Left forelimb (tissue), 1 donor: ENCODE measurements at places on chromosomes 1 and 21.

GRCh38 chr1:94721240-94721639, 98.9 kb upstream of the SLC44A3 start:
- DNase-seq = peak; percentile 23

GRCh38 chr1:31848381-31848897, 32.6 kb upstream of the SPOCD1 start:
- no peak for DNase-seq

- DNase-seq = no peak
Measured at GRCh38 chr1:9890224-9890731, 19.8 kb downstream of the CTNNBIP1 start.

GRCh38 chr1:172069534-172069933, 228.2 kb downstream of the DNM3 start:
- DNase-seq = no peak

DNA sequence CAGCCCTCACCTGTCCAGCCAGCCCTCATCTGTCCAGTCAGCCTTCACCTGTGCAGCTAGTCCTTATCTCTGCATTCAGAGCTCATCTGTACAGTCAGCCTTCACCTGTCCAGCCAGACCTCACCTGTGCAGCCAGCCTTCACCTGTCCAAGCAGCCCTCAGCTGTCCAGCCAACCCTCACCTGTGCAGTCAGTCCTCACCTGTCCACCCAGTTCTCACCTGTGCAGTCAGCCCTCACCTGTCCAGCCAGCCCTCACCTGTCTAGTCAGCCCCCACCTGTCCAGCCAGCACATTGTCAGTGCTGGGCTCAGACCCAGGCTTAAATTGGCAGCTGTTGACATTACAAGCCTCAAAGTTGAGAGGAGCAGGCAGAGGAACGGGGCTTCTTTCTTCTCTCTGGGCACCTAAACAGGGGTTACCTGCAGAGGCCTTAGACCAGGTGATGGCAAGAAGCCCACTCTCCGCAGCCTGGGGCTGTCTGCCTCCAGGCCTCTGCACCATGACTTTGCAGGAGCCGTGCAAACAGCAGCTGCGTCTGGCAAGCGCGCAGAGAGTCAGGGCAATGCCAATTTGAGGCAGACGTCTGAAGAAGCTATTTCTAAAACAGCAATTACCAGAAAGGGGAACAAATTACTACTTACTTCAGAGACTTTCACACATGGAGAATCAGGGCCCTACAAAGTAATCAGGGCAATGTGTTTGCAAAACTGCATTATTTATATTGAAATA, 506.1 kb downstream of the NPHP4 start:
- no peak for DNase-seq

DNA sequence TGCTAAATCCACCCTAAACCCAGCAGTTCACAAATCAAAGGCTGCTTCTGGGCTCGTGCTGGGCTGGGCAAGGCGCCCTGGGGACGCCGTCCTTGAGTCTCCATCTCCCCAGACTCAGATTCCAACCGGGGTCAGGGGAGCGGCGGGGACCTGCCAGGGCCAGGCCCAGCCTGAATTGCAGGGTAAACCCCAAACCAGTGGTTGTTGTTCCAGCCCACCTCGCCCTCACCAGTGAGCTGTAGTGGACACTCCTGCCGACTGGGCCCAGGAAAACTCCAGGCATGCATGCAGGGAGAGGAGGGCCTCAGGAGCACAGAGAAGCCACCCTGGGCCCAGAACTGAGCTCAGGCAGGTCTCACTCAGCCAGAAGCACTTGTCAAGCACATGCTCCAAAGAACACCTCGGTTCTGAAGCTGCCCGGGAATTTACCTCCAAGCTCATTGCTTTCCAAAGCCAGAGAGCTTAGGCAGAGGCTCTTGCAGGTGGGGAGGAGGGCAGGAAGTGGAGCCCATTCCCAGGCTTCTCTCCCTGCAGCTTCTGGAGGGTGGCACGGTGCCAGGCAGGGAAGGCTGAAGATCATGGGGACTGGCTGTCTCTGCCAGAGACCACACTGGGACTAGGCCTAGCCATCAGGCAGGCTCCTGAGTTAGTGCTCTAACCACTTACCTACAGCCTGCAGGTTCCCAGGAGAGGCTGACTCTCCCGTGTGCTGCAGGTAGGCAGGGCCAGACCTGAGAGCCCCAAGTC, 437.0 kb downstream of the MATN1 start:
- DNase-seq = peak; percentile 60

- DNase-seq = no peak
Measured at GRCh38 chr1:44819608-44820327, 11.4 kb downstream of the BTBD19 start.

- no peak for DNase-seq
Measured at GRCh38 chr1:107964336-107965109, 457 bp downstream of the VAV3 start.

- no peak for DNase-seq
Measured at GRCh38 chr1:156497078-156497742, 3.4 kb downstream of the MEF2D start.

GRCh38 chr1:59202455-59202854, 94.4 kb upstream of the FGGY start:
- DNase-seq = no peak

DNA sequence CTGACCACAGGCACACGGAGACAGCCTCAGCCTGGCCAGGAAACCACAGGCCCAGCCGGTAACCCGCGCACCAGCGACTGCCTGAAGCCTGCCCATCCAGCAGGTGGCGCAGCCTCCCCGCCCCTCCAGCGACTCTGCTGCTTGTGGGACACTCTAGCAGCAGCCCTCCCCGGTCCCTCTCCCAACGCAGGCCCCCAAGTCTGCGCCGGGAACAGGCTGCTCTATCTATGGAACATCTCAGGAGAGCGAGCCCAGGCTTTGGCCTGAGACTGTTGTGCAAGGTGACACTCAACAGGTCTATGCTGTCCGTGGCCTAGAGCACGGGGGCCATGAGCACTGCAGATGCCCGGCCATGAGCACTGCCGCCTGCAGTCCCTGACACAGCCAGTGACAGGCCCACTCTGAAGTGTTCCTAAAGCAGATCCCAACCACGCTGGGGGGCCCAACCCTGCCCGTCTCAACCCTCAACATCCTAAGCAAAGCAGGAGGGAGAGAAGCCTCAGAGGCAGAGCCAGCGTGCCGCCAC, 28.4 kb downstream of the WDR4 start:
- no peak for DNase-seq

- DNase-seq = no peak
Measured at GRCh38 chr1:166343276-166343675, 176.5 kb upstream of the FAM78B start.

GRCh38 chr1:163875927-163876320, 554.2 kb downstream of the NUF2 start:
- DNase-seq = no peak

DNA sequence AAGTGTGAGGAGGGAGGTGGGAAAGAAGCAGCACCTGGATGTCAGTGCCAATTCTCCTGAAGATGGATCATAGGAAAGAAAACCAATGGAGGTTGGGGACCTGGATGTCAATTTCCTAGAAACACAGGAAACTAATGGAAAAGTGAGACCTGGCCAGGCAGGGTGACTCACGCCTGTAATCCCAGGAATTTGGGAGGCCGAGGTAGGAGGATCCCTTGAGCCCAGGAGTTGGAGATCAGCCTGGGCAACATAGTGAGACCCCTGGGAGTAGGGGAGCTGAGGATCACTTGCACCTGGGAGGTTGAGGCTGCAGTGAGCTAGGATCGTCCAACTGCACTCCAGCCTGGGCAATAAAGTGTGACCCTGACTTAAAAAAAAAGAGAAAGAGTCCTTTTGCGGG, 21.4 kb upstream of the SLC9A1 start:
- no peak for DNase-seq

- DNase-seq = no peak
Measured at GRCh38 chr1:222728746-222729145, 8.3 kb upstream of the FAM177B start.

GRCh38 chr21:30194701-30195299, 21.1 kb downstream of the CLDN8 start:
- DNase-seq = no peak

DNA sequence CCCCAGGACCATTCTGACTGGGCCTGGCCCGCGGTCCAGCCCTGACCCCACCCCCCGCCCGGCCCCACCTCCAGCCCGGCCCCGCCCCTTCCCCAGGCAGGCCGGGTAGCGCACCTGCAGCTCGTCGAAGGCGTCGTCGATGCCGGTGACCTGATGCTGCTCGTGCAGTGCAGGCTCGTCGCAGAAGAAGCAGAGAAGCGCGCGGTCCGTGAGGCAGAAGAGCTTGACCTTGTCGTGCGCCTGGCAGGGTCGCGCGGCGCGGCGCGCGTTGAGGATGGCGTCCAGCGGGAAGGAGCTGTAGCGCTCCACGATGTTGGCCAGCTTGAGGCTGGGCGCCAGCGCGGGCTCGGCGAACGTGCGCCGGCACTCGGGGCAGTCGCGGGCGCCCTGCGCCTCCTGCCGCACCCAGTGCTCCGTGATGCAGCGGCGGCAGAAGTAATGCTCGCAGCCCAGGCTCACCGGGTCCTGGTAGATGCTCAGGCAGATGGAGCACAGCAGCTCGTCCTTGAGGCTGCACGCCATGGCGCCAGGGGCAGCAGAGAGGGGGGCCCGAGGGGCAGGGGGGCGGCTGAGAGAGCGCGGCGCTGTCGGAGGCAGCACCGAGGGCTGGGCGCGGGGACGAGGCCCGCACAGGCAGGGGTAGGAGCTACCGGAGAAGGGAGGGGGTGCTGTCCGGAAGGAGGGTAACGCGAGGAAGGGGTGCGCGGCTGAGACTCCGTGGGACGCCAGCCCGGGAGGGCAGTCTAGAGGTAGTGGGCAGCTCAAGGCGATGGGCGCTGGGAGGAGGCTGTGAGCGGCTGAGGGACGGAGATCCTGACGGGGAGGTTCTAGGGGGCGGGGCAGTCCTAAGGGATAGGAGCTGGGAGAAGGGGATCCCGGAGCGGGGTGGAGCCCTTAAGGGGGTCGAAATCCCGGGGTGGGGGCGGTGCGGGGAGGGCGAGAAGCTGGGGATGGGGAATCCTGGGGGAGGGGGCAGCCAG, 642 bp downstream of the TRIM62 start:
- DNase-seq = peak; percentile 90

GRCh38 chr21:31161157-31161556, 122.9 kb upstream of the KRTAP19-8 start:
- no peak for DNase-seq

DNA sequence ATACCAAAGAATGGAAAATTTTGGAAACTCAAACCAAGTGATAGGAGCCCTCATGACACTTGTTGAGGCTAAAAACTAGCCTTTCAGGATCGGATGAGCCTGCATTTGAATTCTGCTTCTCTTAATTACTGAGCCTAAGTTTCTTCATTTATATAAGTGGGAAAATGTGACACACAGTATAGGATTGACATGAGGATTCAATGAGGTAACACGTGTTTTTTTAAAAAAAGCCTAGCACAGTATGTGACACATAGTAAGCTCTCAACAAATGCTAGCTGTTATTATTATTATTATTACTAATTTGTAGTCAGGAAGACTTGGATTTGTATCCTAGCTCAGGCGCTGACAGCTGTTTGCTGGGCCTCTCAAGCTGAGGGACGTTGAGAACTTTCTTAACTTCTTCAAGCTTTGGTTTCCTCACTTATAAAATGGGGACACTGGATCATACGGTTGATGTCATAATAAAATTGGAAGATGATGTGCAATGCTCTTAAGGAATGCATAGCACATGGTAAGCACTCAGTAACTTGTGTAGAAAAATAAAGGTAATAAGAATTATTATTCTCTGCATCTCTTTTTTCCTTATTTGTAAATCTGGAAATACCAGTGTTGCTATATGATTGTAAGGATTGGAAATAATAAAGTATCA, 55.4 kb upstream of the JUN start:
- no peak for DNase-seq

- peak; percentile 81 for DNase-seq
Measured at GRCh38 chr1:157163273-157164127, 25.3 kb upstream of the ETV3 start.

GRCh38 chr1:20080441-20081352, 10.7 kb downstream of the PLA2G5 start:
- DNase-seq = peak; percentile 66

GRCh38 chr1:21447311-21447710, 7.4 kb downstream of the NBPF3 start:
- no peak for DNase-seq

DNA sequence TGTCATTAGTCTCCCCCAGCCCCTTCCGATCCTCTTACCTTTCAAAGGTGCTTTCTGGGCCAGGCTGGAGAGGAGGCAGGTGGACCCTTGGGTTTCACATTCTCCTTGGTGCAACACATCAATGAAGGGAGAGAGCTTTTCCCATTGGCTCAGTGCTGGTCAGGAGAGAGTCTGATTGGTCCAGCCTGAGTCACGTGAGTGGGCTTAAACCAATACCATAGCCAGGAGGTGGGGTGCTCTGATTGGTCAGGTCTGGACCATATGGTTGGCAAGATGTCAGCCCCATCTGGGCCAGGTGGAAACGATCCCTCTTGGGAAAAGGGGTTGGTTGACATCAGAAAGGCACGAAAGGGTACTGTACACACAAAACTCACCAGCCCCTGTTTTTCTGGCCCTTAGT, 44.8 kb upstream of the ABCG1 start:
- DNase-seq = no peak

GRCh38 chr1:173478094-173478674, 1.0 kb downstream of the PRDX6 start:
- no peak for DNase-seq

GRCh38 chr1:28894785-28895184, 19.6 kb upstream of the EPB41 start:
- DNase-seq = no peak

- DNase-seq = no peak
Measured at GRCh38 chr1:168227620-168228019, 1.8 kb downstream of the SFT2D2 start.

DNA sequence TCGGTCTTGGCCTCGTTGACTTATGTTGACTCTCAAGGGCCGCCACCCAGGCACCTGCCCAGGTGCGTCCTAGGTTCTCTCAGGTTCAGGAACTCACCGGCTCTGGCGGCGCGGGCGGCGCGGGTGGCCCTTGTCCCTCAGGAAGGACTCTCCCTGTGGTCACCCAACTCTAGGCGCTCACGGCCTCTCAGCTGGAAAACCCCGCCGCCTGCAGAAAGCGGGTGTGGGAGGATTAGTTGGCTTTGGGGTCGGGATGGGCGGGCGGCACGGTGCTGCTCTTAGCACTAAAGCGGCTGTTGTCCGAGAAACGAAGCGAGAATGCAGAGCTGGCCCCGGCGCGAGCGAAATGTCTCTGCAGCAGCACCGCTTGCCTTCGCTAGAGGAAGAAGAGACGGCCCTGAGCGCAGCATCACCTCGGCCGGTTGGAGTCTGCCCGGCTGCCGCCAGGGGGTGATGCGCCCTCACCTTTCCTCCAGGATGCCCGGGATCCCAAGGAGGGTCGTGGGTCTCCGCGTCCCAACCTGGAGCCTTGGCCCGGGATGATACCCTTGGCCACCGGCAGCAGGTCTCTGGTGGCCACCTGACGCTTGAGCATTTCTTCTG, 8.1 kb upstream of the TADA1 start:
- DNase-seq = peak; percentile 75

GRCh38 chr1:8263791-8264190, 54.1 kb upstream of the SLC45A1 start:
- DNase-seq = no peak

- no peak for DNase-seq
Measured at GRCh38 chr1:41509270-41509671, 24.8 kb upstream of the EDN2 start.
